Spinal cord (tissue), 10 donors: ENCODE measurements at places on chromosomes 1 and 21.

DNA sequence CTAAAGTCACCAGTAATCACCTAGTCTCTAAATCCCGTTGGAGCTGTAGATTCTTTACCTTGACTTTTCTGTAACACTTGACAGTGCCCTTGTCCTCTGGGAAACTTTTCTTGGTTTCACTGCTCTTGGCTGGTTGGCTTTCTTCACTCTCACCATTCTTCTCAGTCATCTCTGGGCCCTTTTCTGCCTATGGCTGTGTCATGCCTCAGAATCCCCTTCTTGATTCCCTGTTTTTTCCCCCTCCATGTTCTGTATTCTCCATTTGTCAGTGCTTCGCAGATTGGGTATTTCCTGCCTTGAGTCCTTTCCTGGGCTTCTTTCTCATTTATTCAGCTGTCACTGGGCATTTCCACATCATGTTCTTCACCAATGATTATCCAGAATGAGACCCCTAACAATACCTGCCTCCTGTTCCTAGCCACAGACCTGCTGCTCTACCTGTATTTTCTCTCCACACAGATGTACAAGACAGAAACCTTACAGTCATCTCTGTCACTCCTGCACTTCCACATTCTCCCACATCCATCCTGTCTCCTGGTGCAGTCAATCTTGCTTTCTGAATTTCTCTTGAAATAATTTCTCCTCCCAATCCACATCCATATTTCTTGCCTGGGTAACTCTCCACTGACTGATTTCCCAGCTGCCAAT is 14.7 kb downstream of the UCK2 start:
- no peak for DNase-seq

DNA sequence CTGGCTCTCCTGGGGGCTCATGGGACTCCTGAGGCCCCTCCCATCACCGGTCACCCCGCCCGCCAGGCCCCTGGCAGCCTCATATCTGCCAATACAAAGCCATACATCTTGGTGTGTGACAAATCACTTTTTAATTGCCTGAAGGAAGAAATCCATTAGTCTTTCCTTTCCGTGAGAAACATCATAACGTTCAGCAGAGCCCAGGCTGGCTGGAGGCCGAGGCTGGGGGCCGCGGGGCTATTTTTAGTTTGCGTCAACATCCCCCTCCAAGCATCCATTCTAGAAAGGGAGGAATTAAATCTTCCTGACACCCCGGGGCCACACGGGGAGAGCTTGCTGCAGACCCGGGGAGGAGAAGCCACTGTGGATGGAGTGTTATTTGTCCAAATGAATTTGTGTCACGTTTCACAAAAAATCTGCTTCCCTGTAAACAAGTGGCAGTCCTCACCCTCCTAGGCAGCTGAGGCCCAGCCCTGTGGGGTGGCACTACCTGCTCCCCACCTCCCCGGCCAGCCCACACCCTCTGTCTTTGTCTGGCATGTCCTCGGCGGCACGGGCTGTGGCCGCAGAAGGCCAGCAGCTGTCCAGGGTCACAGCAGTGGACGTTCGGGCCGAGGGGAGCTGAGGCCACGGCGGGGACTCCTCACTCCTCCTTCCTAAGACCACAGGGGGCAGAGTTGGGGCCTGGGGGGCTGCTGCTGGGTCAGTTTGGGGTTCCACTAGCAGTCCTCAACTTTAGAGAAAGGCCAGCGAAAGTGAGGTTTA is 236.9 kb upstream of the VAMP3 start:
- DNase-seq: no peak

GRCh38 chr1:171645553-171646248 is 6.8 kb downstream of the MYOC start:
- peak; percentile 61 for DNase-seq

- no peak for DNase-seq
These were observed 6.7 kb upstream of the TEX35 start for GRCh38 chr1:178506177-178506576.

GRCh38 chr1:117128323-117129079 is 7.0 kb upstream of the TRIM45 start:
- peak; percentile 82 for DNase-seq

GRCh38 chr1:18799454-18799853 is 60.0 kb downstream of the TAS1R2 start:
- no peak for DNase-seq
